ENCODE measurements at places on chromosomes 2 and 18.
A peak's percentile ranks its signal among the peaks of the same experiment; 100 is the strongest.

- DNase-seq = no peak
These were observed 10.9 kb downstream of the TRIP12 start for GRCh38 chr2:229910832-229911412.

DNA sequence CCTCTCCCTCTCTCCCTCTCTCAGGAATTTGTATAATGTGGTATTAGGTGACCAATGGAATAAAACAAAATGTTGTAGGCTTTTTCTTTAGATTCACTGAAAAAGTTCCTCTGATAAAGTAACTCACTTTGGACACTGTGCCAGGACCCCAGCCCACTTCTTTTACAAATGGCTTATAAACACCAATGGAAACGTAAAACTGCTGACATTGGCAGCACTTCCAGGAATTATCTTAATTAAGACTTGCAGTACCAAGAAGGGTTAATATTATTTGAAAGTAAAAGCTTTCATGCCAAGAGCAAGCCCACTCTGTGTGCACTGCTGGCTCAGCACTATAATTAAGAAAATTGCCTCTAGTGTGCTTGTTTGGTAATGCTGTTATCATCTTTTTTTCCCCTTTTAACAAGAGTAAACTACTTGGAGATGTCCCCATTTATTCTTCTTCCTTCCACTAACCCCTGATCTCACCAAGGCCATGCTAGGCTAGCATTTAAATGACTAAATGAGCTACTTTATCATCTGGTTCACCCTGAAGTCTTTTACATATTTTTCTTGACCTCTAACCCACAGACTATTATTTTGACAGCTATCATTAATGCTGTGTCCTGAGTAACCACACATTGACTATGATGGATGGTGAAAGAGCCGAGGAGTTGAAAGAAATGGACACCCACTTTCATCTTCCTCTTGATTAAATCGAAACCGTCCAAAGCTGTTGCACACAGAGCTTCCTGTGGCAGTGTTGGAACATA, 232.2 kb upstream of the ETAA1 start:
- no peak for DNase-seq

DNA sequence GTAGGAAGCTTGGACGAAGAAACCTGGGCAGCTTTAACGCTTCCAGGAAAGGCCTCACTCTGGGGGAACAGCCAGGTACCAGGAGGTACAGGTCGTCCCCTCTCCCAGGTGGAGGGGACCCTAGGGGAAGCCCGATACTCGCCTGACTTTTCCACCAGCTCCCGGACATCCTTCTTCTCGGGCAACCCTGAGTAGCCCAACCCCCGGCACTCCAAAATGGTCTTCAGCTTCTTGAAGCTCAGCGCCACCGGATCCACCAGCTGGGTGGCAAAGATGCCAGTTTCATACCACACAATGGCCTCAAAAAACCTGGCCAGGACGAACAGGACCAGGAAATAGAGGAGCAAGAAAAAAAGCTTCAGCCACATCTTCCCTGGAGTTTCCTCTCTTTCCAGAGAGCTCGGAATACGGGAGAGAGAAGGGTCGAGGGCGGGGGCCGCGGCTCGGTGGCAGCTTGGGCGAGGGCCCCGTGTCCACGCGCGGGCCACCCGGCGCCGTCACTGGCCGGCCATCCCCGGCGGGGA, 1.1 kb downstream of the RNF103 start:
- peak; percentile 45 for DNase-seq

- no peak for DNase-seq
These were observed 8.7 kb upstream of the HTR2B start for GRCh38 chr2:231133365-231134099.

DNA sequence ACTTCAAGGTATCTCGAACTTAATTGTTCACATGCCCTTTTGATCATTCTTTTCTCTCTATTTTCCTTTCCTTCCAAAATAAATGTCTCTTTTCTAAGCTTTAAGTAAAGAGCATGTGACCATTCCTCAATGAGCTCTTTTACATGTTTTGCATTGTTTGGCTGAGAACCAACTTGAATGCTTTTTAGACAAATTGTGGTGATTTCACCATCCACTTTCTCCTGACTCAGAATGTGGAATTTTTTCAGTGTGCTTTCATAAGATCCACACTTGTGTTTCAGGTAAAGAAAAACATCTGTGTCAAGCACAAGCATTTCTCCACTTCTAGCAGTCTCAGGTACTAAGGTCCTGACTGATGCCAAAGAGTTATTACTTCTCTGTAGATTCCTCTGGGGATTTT, 10.7 kb downstream of the RBM43 start:
- DNase-seq = no peak

DNA sequence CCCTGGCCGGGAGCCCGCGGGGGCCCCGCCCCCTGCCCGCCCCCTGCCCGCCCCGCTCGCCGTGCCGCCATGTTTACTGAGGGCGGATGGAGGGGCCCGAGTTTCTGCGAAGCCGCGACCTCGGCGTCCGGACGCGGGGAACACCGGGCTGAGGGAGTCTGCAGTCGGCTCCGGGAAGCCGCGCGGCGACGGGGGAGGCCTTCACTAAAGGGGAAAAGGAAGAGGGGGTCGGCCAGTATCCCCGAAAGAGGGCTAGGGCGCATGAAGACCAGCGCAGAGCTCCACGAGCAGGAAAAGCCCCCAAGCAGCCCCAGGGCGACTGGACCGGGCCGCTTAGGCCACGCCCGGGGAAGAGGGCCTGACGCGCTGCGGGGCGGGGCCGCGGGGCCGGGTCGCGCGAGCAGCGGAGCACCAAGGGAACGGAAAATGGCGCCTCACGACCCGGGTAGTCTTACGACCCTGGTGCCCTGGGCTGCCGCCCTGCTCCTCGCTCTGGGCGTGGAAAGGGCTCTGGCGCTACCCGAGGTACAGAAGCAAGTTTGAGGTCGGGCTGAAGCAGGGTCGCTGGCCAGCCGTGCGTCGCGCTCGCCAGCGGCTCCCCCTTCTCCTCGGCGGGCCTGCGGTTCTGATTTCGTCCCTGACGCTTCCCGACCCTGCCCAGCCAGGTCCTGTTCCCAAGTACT, at the start of the genes ATRAID and SLC5A6:
ATRAID (plus strand) TSS at position 99 of the 683 bp plus-strand sequence; CDS start at position 427, 328 bp downstream.
SLC5A6 (minus strand) TSS at position 326 of the 683 bp plus-strand sequence. CDS start 4,618 bp downstream, outside the sequence.
- DNase-seq = peak; percentile 92

DNA sequence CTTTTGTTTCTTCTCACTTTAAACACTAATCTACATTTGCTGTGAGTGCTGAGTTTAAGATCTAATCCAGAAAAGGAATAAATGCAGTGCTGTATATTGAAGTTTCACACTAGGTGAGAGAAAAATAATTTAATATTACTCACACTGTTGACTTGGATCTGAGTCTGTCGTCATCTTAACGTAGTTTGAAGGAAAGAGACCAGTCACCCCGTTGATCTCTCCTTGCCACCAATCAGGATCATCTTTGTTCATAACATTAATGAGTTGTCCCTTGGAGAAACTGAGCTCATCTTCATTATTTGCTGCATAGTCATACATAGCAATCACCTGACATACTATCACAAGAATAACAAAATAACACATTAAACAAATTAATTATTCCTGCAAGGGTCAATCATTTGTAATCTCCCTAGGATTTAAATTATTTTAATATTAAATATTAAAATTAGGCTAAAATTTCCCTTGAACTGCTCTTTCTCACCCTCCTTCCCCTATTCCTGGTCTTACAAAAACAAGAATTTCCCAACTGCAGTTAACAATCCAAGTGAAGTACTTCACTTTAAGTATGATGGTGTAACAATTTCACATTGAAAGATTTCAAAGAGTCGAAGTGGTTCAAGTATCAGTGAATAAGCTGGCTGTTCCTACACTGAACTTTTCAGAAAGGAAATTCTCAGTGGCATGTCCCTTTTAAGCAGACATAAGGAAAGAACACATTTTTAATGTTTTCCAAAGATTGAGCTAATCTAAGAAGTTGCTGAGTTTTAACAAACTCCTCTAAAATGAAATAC, 71.3 kb downstream of the FAM228A start:
- no peak for DNase-seq

- DNase-seq = peak; percentile 91
These were observed at the start of gene CAB39 for GRCh38 chr2:230712443-230713330. Gene CAB39 (plus strand): TSS chr2:230712842. CDS start chr2:230760002, 47,160 bp downstream.

- no peak for DNase-seq
These were observed 40.6 kb downstream of the ITGB1BP1 start for GRCh38 chr2:9382604-9383235.

- no peak for DNase-seq
These were observed 26.8 kb downstream of the SLC30A6 start for GRCh38 chr2:32192418-32192817.

- peak; percentile 53 for DNase-seq
These were observed 8.4 kb upstream of the NR4A2 start for GRCh38 chr2:156340804-156341451.

- no peak for DNase-seq
These were observed 22.5 kb downstream of the EHBP1 start for GRCh38 chr2:62727876-62728566.

DNA sequence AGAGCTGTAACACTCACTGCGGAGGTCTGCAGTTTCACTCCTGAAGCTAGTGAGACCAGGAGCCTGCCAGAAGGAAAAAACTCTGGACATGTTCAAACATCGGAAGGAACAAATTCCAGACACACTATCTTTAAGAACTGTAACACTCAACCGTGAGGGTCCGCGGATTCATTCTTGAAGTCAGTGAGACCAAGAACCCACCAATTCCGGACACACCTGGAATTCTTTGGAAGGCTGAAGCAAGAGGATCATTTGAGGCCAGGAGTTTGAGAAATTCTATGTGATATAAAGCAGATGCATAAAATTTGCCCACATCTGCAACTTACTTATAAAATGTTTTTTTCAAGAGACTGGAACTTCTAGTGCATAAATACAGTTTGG, 43.5 kb upstream of the ITSN2 start:
- no peak for DNase-seq

DNA sequence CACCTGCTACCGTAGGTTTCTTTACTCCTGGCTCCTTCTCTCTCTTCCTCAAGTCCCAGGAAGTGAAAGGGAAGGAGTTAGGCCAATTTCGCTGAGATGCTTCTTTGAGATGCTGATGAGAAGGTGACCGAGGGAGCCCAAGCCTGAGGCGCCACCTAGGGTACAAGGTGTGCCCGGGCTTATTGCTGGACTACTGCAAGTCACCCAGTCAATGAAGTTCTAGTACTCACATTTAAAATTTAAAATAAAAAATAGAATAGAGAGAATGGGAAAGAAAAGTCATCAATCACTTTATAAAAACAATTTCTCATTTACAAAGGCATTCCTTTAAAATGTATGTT, 45.3 kb downstream of the ACAA2 start:
- DNase-seq = peak; percentile 13

GRCh38 chr2:15890124-15890754, 50.1 kb upstream of the MYCN start:
- no peak for DNase-seq

DNA sequence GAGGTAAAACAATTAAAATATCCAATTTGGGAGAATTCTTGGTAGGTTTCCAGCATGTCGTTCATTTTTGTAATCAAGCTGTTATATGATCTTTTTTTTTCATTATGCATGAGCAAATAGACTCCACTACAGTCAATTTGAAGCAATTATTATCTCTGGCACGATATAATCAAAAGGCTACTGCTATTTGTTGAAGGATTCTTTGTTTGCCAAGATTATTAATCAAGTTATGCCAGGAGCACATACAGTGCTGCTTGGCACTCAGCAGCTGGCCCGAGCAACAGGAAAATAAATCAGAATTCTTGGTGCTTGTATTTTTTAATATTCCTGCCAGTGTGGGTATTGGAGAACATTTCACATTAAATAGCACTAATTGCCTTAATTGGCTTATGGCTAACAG, 279.5 kb downstream of the RND3 start:
- DNase-seq = no peak

DNA sequence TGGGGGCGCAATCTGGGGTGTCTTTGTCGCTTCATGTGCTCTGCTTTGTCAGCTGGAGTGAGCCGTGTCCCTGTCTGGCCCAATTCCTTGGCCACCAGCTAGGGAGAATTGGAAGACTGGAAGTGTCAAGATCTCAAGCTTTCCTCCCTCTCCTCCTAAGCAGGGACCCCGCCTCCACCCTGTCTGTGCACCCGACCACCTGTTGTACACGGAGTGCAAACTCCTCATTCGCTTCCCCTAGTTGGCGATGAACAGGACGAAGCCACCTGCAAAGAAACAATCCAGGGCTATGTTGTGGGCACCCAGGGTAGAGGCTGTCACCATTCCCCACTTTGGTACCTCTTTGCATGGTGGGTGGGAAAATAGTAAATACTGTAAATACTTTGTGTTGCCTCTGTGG, 1.7 kb upstream of the DQX1 start:
- DNase-seq = no peak

DNA sequence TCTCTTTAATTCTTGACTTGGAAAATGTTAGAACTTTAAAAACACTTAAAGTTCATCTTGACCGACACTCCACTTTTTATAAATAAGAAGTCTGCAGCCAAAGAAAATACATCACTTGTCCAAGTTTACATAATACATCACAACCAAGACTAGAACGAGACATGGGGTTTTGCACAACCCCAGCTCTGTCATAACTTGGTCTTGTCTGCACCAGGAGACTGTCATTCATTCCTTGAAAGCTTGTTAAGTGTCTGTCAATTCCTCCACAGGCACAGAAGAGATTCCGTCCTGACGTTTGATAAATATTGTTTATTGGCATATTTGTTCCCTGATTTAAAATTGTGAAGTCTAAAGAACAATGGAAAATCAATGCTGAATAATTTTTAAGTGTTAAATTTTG, 139.5 kb upstream of the SETBP1 start:
- DNase-seq = no peak

DNA sequence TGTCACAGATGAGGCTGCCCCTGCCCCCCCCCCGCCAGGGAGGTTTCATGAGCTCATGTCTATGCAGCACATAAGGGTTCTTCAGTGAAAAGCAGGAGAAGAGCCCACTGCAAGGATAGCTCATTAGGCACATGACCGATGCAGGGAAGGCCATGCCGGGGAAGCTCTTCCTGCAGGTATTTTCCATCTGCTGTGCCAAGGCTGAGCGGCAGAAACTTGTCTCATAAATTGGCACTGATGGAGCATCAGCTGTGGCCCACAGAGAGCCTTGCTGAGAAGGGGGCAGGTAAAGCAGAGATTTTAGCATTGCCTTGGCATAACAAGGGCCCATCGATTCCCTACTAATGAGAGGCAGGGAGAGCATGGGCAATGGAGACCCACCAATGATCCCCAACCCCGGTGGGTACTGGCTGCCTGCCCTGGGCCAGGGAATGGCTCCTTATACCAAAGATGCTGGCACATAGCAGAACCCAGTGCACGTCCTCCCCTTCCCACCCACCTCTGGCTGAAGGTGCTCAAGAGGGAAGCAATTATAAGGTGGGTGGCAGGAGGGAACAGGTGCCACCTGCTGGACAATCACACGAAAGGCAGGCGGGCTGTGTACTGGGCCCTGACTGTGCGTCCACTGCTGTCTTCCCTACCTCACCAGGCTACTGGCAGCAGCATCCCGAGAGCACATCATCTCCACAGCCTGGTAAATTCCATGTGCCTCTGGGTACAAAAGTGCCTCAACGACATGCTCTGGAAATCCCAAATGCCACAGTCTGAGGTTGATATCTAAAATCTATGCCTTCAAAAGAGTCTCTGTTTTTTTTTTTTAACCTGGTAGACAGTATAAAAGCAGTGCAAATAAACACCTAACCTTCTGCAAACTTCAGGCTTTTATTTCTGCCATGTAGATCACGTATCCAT, 41.4 kb downstream of the STEAP3 start:
- DNase-seq = peak; percentile 51
